ENCODE measurements at places on chromosomes 16 and 17.

- no peak for DNase-seq
Measured at GRCh38 chr17:6376931-6377361, 58.0 kb downstream of the AIPL1 start.

GRCh38 chr17:65062171-65062915 lies 5.8 kb upstream of the GNA13 start:
- DNase-seq, result no peak

GRCh38 chr17:45289301-45290268 lies 27.2 kb downstream of the MAP3K14 start:
- no peak for DNase-seq

DNA sequence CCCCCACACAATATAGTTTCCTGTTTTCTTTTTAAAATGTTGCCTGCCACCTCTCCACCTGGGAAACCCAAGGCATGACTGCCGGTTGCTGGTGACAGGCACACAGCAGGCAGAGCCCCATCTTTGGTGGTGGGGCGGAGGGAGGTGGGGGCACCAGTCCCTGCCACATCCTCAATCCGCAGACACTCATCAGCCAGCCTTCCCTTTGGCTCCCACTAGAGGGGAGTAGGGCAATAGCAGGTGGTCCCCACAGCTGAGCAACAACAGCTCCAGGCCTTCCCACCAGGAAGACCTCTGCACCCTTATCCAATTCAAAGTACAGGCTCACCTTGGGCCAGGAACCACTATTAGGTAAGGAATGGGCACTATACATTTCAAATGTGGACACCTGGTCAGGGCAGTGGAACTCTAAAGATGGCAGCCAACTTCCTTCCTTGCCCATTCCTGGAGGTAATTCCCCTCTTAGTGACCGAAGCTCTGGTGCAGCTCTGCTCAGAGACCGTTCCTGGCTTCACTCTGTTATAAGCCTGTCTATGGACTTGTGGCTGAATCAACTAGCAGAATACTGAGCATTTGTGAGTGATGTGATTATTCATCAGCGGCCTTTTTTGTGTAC lies 13.9 kb downstream of the RECQL5 start:
- DNase-seq, result no peak

DNA sequence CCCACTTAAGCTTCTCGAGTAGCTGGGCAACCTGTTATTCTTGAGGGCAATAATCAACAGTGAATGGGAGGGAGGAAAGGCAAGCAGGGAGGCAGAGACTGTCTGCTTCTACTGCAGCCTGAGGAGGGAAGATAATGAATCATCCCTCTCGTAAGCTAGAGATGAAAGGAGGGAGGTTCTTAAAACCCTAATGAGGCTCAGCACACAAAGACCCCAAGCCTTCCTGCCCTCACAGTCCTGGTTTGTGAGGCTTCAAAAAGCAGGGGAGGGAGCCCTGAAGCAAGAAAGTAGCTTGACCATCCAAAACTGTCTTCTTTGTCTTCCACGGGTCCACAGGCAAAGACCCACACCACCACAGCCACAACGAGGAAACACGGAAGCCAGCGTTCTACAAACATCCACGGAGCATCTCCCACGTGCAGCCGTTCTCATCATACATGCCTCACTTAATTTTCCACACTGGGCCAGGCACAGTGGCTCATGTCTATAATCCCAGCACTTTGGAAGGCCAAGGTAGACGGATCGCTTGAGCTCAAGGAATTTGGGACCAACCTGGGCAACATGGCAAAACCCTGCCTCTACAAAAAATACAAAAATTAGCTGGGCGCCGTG lies 1.8 kb downstream of the PIK3R5 start:
- DNase-seq, result no peak

All from NCI-H1417 treated with DMSO at 0.1 percent for 48 hours (cell line).